SK-N-SH treated with all-trans-retinoic acid at 6 μM for 48 hours (cell line): ENCODE measurements at places on chromosomes 1 and 21.
A peak's percentile ranks its signal among the peaks of the same experiment; 100 is the strongest.

DNA sequence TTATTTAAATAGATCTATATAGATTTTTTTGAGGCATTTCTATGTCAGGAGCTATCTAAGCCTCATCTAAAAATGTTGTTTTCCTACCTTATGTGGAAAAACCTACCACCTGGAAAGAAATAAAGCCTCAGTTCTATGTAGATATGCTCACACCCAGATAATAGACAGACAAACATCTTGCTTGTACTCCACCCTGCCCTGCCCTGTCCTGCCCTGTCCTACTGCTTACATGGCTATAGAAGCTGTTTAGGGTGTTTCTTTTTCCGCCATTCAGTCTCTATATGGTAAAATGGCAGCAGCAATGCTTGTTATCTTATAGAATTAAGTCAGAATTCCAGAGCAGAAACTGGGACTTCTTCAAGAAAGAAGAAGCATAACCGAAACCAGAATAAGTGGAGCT lies 13.4 kb downstream of the CTTNBP2NL start:
- no peak for ATAC-seq

DNA sequence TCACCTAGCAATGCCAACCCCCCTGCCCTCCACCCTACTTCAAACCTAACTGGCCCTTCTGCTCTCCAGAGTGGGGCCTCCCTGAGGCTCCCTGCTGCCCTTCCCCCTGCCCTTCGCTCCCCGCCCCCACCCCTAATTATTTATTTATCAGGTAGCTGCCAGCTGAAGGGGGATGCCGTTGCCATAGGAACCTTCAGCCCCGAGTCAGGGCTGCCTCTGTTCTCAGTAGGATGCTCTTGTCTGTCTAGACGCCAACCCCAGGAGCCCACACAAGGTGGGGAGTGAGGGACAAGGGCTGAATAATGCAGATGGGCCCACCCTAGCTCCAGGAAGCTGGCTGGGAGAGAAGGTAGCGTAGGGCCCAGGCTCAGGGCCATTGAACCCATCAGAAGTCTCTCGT lies 41.1 kb downstream of the NKAIN1 start:
- no peak for ATAC-seq

GRCh38 chr1:235295902-235296350 lies 32.1 kb downstream of the ARID4B start:
- ATAC-seq, result no peak; the same call in 2 of the 3 replicates

DNA sequence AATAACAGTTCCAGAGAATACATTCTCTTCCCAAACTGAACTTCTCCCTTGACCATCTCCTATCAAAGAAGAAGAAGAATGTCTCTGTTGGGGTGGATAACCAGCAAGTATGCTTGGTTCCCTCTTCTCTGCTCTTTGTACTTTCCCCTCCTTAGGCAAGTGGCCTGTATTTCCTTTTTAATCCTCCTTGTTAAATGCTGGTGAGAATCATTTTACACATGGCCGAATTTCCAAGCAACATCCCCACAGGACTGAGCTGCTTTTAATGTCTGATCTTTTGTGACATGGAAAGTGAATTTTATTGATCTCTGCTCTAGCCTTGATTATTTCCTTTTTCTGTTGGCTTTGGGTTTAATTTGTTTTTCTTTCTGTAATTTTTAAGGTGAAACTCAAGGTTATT lies 336.7 kb downstream of the DUSP10 start:
- ATAC-seq, result no peak

- ATAC-seq, result peak; percentile 17
Observed at GRCh38 chr1:1020415-1021009, 592 bp downstream of the AGRN start.

- no peak for ATAC-seq
Observed at GRCh38 chr1:228982637-228983036, 247.4 kb downstream of the RHOU start.

DNA sequence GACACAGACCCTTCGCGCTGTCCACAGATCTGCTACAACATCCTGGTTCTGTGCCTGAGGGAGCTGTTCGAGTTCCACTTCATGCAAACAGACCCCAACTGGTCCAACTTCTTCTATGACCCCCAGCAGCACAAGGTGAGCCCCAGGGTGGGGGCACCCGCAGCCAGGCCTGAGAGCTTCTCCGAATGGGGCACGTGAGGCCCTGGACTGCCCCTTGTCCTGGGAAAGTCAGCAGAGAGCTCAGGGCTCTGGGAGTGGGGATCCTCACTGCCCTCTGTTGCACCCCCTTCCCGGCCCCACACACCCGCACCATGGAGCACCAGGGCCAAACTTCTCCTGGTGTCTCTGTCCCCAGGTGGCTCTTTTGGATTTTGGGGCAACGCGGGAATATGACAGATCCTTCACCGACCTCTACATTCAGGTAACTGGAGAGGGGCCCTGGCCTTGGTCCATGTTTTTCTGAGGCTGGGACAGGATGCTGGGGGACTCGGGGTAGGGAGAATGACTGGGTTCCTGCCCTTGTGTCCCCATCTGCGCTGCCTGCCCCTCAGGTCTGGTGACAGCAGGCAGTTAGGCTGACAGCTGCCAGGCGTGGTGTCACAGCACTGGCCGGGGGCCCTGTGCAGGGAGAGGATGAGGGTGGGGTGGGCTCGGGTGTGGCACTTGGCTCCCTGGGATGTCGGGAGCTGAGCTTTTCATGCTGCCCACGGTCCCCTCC lies 44.6 kb downstream of the COQ8A start:
- ATAC-seq, result peak; percentile 2; the same call in 2 of the 3 replicates

DNA sequence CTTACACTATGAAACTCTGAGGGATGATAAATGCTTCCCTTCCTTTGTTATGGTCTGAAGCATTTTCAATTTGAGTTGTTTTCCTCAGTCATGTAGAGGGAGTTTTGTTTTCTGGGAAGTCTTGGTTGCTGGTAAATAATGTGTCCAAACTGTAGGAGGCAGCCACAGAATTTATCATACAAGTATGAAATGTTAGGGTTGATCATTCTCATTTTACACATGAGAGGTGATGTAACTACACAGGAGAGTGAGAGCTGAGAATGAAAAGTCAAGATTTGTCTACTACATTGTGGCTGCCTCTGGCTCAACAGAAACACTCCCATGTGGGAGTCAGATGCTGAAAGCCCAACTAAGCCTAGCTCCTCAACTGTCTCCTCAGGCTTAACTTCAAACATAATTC lies 182.5 kb upstream of the SGIP1 start:
- peak; percentile 22 for ATAC-seq

- ATAC-seq, result no peak
Observed at GRCh38 chr1:157438613-157439012, 113.7 kb downstream of the FCRL5 start.

- ATAC-seq, result no peak; the same call in 2 of the 3 replicates
Observed at GRCh38 chr1:228072658-228073043, 9.9 kb upstream of the ARF1 start.

GRCh38 chr1:222392556-222392955 lies 155.3 kb downstream of the HHIPL2 start:
- no peak for ATAC-seq

DNA sequence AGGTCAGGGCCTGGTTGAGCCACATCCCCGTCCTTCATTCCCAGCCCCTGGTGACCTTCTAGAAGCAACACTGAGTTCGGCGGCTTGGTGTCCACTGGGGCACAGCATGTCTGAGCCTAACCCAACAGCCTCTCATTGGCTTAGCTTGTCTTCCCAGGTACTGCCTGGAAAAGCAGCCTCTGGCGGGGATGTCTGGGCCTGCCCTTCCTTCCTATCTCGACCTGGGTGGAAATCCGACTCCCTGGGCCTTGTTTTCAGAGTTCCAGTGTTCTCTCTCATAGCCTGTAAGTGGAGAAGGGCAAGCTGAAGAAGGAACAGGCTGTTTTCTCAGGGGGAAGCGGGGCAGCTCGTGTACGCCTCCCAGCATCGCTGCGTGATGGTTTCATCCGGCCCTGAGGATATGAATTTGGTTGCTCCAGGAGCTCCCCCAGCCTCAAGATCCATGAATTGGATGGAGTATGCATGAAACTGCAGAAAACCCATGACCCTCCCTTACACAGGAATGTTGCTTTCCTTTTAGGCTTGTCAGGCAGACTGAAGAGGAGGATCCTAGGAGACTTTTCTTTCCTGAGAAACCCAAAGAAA lies 116.5 kb upstream of the IRF2BP2 start:
- no peak for ATAC-seq

DNA sequence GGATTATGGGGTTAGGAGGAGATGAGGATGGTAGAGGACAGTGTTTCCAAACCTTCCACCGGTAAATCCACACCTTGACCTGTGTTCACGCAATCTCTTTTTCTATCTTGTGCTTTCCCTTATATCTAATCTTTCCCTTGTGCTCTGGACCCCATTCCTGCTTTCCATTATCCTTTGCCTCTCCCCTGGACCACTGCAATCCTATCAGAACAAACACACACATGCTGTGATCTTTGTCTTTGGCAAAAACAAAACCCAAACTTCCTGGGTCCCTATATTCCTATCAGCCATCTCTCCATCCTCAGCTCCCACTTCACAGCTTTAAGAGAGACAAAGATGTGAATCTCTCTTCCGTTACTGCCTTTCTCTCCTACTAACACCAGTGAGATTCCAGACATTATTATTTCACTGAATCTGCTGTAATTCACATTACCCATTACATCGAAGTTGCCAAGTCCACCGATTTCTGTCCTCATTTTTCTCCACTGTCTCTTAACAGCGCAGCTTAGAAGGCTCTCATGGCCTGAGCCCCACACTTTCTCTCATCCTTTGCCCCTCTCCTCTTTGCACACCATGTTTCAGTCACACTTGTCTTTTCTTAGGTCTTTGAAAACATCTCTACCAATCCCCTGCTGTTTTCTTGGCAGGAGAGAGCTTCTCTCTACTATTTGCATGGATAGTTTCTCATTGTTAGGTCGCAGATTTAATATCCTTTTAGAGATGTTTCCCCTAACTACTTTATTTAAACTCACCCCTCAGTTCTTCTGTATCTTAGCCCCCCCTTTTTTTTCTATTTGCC lies 230.0 kb upstream of the B3GALT2 start:
- ATAC-seq, result no peak

DNA sequence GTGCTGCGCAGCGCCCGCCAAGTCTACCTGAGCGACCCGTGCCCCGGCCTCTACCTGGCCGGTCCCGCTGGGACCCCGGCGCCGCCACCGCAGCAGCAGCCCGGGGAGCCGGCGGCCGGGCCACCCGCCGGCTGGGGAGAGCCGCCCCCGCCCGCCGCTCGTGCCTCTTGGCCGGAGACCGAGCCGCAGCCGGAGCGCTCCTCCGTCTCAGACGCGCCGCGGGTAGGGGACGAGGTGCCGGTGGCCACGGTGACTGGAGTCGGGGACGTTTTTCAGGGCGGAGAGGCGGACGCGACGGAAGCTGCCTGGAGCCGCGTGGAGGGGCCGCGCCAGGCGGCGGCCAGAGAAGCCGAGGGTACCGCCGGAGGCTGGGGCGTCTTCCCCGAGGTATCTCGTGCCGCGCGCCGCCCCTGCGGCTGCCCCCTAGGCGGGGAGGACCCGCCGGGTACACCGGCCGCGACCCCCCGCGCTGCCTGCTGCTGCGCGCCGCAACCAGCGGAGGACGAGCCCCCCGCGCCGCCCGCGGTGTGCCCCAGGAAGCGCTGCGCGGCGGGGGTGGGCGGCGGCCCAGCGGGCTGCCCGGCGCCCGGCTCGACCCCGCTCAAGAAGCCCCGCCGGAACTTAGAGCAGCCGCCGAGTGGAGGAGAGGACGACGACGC lies 646 bp downstream of the IER5 start:
- ATAC-seq, result no peak
